B cell (primary cell): ENCODE measurements at places on chromosomes 1 and 21. TPM values are rescaled to one million over a fixed set of nuclear protein-coding genes. Genes with fewer than 3 reads are reported as not detected.

DNA sequence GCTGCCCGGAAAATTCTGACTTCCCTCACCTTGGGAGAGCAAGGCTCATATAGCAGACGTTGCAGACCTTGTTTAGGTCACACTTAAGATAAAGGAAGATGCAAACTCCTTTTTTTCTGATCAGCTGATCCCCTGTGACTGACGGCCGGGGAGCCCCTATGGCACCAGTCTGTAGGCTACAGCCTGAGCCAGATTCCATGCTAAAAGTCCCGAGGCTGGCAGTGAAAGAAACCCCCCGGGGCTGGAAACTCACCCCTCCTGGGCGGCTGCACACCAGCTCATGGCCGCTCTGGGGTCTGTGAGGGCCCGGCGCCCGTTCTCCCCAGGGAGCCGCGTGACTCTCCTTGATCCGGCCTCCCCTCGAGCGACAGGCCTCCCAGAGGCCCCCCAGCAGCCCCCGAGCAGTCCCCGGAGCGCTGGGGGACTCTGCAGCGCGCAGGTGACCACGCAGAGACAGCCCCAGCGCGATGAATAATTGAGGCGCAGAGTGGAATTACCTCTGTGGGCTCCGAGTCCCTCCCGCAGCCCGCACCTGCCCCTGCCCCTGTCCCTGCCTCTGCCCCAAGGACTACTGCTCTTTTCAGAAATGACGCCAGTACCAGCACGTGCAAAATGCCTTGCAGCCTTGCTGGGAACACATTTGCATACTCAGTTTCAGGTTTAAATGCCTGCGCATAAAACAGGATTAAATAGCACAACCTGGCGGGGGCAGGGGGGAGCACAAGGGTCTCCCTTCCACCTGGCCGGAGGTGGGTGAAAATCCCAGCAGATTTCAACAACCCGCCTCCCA is 62.6 kb upstream of the CLDN14 start:
- DNase-seq = peak; percentile 28

- no peak for DNase-seq
These were observed 24.1 kb downstream of the TNNT2 start for GRCh38 chr1:201353186-201353940.

- no peak for DNase-seq
These were observed 19.1 kb downstream of the NPPA start for GRCh38 chr1:11828511-11828910.

DNA sequence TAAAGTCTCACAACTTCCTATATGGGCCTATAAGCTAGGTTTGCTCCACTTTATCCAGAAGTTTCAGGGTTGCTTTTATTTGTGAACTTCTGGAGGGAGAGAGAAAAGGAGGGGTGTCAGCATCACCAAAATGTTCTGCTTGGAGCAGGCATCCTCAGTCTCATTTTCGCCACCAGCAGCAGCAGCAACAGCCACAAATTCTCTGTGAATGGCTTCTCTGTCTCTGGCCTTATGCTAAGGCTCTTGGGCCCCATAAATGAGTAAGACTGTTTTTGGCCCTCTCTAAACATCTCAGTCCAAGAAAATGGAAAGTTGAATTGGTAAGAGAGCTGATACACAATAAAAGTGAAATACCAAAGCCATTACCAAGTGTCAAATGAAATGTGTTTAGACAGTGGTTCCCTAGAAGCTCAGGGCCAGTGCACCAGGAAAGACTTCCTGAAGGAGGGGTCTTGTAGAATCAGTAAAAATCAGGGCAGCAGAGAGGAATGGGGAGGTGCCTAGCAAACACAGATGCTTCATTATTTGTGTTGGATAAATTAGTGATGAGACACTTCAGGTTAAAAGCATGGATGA is 53.0 kb upstream of the SPATA6 start:
- DNase-seq = no peak

- DNase-seq = no peak
These were observed 53.1 kb downstream of the ETS2 start for GRCh38 chr21:38858812-38859205.

DNA sequence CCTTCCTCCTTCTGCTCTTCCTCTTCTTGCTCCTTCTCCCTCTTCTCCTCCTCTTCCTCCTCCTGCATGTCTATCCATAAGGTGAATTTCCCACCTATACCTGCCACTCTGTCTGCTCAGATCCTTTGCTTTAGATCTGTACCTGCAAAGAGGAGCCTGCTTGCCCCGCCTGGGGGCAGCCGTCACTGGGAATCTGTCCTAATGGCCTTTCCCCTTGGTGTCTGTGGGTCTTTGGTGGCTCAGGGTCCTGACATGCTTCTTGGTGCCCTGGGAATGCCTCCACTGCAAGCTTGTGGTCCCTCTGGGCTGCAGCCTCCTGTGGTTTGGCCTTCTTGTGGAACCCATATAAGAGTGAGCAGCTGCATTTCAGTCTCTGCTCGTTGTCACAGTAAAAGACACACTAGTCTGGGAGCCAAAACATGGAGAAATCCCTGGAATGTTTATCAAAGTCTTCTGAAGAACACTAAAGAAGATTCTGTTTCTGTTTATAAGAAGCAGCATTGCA is 79.5 kb upstream of the CSF3R start:
- DNase-seq = no peak

GRCh38 chr1:164021813-164022212 is 537.2 kb upstream of the PBX1 start:
- no peak for DNase-seq

- DNase-seq = no peak
These were observed 2.3 kb downstream of the PAX7 start for GRCh38 chr1:18632783-18633421.

COG2 gene
- 36.9 and 42.5 TPM in 2 replicates for total RNA-seq

DNA sequence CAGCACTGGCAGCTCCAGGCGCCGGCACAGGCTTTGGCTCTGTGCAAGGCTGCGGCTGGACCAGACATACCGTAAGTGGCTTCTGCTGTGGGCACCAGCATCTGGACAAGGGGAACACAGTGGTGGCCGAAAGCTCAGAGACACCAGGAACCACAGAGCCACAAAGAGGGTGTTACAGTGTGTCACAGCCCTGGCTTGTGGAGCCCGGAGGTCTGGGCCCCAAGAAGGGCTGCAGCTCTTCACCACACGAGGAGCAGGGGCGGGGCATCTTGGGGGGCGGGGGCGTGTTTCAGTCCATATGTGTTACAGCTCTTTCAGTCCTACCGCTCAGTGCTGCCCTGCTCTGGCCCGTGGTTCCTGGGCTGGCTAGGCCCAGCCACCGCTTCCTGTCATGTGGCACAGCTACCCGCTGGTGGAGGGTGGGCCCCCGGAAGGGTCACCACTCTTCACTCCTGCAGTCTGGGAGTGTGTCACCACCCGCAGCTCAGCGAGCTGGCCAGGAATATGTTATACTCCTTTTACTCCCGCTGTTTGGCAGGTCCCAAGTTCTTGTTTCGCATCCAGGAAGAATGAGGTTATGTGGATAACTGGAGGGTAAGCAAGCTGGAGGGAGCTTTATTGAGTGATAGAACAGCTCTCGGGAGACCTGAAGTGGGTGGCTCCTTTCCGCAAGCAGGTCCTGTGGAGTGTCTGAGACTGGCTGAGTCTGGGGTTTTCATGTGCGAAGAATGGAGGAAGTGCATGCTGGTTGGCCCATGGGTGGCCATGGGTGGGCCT is 3.3 kb upstream of the LSM10 start:
- DNase-seq = peak; percentile 46

- DNase-seq = no peak
These were observed 30.5 kb upstream of the EFCAB14 start for GRCh38 chr1:46749404-46749803.

DNA sequence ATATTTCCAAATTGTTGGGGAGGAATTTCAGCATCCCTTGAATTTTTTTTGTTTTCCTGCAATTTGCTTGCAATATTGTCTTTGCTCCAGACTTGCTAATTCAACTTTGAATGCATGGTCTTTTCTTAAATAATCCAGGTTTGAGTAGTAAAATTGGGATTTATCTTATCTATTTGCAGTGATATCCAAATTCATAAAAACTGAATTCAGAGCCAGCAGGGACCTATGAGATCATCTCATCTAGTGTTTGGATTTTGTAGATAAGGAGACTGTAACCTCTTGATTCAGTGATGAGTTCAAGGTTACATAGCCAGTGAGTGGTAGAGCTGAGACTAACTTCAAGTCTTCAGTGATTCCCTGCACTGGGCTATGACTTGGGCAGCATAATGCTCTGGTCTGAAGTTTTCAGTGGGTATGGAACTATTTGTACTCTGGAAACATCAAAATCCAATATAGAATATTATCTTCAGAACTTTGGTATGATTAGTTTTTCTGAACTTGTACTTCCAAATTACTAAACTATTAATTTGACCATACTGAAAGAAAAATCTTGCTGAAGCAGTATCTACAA is 109.4 kb downstream of the DISP1 start:
- no peak for DNase-seq

AMPD1 gene
- not detected in 2 replicates for total RNA-seq

DNA sequence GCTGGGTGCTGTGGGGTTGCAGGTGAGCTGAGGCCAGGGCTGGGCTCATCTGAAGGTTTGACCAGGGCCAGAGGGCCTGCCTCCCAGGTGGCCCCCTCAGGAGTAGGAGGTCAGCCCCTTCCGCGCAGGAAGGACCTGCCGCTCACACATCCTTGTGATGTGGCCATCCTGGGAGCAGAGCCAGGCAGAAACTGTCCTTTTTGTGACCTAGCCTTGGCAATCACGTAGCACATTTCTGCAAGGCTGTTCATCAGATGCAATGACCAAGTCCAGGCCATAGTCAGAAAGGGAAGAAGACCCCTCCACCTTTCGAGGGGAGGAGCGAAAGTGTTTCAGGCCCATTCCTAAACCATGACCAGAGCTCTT is 55.5 kb upstream of the TRAPPC10 start:
- no peak for DNase-seq

C1QA gene
- total RNA-seq = not detected in 2 replicates

OR10Z1 gene
- total RNA-seq = not detected in 2 replicates

ASTN1 gene
- not detected in 2 replicates for total RNA-seq

DNA sequence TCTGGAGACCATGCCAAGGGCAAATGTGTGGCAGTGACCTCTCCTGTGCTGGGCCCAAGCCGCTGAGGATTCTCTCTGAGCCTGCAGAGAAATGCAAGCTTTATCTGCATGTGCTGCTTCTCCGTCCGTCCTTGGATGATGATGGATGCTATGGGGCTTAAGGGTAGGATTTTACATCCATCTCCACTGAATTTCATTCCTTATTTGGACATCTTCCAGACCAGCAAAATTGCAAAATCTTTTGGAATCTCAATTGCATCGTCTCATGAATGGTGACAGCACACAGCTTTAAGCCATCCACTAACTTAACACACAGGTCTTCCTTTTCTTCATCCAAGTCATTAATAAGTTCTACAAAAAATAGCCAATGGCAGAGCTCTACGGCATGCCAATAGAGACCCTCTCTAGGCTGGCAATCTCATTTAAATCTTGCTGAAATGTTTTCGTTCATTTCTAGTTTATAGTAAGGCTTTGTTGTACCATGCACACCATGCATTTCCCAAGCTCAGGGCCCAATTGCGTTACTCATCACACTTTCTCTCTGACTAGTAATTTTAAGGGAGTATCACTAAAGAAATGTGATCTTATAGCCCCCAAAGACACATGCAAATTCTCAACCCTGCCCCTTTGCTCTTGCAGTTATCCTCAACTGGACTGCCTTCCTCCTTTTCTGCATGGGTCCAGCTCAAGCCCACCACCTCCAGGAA is 11.1 kb downstream of the BATF3 start:
- DNase-seq = no peak

DNA sequence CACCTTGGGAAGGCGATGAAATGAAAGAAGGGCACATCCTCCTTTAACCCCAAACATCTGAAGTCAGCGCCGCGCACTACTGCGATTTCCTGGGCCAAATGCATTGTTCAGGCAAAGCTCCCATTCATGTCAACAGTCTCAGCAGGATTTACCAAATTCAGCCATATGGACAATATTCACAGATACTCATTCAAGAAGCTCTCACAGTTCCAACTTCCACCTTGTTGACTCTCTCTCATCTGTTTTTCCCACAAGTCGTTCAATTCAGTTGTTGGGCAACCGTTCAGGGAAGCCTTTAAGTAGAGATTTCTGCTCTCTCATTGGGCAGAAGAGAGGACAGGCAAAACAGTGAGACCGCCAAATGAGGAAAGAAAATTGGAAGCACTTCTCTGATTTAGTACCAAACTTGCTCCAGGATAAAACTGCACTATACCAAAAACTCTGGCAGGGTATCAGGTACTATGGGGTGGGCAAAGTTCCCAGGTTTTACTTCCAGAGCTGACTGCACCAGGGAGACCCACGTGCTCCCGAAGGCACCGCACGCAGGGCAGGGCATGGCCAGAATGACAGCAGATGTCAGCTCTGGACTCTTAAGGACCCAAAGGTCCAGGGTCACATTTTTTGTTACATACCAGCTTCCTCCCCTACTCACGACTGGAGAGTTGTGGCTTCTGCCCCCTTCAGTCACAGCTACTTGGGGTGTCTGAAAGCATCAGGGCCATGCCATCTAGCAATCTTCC is 668.8 kb downstream of the KIF26B start:
- no peak for DNase-seq

DNA sequence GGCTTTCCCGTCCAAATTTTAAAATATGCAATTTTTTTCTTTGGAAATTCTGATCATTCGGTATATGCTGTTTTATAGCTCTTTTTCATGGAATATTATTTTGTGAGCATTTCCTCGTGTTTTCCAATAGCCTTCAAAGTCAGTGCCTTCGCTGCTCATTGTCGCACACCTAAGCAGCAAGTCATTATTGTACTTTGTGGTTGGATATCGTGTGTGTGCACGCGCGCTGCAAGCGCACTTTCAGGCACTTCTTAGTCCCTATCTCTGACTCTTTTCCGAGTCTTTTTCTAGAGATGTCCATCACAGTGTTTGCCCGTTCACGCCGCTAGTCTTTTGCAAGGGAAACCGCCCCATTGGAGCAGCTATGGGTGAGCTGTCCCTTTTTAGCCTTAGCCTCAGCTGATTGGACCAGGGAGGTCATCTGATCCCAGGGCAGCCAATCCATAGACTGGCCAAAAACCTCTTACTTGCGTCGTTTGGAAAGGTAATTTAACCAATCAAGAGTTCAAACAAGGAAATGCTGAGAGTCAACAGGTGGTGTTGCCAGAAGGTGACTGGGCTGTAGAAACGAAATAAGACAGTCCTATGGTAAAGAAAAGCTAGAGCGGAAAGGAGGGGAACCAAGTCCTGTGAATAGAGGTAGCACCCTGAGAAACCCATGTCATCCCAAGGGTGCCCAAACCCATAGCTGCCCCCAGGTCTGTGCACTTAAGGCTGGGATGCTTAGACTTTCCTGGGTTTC is 710 bp upstream of the HYI start:
- DNase-seq = peak; percentile 72

DNA sequence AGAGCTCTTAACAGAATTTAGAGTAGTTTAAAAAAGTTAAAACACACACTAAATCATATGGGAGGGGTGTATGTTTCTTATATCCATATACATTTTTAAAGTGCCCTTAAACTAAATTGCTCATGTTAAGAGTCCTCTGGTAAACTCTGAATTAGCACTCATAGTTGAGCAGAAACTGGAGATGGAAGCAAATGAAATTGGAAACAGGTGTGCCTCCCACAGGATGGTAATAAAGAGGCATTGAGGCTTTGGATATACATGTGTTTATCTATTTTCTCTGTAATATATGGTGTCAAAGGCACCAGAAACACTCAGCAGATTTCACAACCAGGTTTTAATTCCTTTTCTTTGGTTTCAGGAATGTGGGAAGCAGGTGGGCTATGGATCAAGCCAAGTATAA is 188.6 kb downstream of the HS2ST1 start:
- DNase-seq = no peak

- peak; percentile 100 for DNase-seq
These were observed at the start of gene AURKAIP1 for GRCh38 chr1:1374929-1375662. TSS of gene AURKAIP1 (minus strand) at chr1:1375207. CDS start at chr1:1374756, 451 bp downstream.
